ENCODE measurements at places on chromosomes 4 and X.

- H3K36me3 ChIP-seq, result peaks cover 14% of the 10 kb centered on the region
- no peaks in the 10 kb centered on the region for H3K4me1 ChIP-seq
- DNase-seq, result no peak
- H3K4me3 ChIP-seq, result no peak overlapping the region
- H3K27ac ChIP-seq, result no peak overlapping the region
Measured at GRCh38 chr4:147633113-147633512, 15.9 kb downstream of the TMEM184C start.

- H3K36me3 ChIP-seq, result no peaks in the 10 kb centered on the region
- DNase-seq, result no peak
Measured at GRCh38 chrX:10831716-10832502, 211.5 kb upstream of the MID1 start.

- no peaks in the 10 kb centered on the region for H3K36me3 ChIP-seq
- no peak overlapping the region for H3K27ac ChIP-seq
- DNase-seq, result no peak
- no peak overlapping the region for H3K4me3 ChIP-seq
- no peaks in the 10 kb centered on the region for H3K4me1 ChIP-seq
Measured at GRCh38 chrX:145848857-145849256, 31.2 kb downstream of the SLITRK2 start.

DNA sequence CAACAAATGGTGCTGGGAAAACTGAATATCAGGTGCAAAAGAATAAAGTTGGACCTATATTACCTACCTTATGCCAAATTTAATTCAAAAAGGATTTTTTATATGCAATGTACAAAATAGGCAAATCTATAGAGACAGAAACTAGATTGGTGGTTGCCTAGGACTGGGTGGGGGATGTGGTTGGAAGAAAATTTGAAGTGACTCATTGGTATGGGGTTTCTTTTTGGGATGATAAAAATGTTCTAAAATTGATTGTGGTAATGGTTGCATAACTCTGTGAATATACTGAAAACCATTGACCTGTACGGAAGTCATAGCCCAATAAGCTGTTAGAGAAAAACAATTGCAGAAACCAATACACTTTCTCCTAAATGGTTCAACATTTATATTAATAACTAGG is 72.1 kb downstream of the COL4A5 start:
- no peak for DNase-seq
- H3K27me3 ChIP-seq, result no peaks in the 10 kb centered on the region
- no peaks in the 10 kb centered on the region for H3K36me3 ChIP-seq
- no peak overlapping the region for H3K4me3 ChIP-seq
- no peaks in the 10 kb centered on the region for H3K4me1 ChIP-seq

DNA sequence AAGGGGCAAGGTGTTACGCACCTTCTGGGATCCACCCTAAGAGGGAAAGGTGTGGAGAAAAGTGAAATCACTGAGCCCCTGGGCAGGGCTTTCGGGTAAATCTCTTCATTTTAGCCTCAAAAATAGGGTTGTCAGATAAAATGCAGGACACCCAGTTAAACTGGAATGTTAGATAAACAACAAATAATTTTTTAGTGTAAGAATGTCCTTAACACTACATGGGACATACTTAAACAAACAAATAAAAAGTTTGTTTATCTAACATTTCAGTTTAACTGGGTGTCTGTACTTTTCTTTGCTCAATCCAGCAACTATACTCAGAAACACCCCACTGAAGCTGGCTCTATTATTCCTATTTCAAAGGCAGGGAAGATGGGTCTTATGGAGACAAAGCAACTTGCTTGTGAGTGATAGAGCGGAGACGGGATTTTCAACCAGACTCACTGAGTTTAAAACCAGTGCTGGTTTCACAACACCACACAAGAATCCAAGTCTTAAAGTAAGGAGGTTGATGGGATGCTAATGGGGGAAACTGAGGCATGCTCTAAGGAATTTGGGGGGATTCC is 144.8 kb upstream of the RBPJ start:
- no peak overlapping the region for H3K27ac ChIP-seq
- H3K4me3 ChIP-seq, result no peak overlapping the region
- no peaks in the 10 kb centered on the region for H3K36me3 ChIP-seq
- no peaks in the 10 kb centered on the region for H3K4me1 ChIP-seq

GRCh38 chrX:110341189-110342035 is 17.2 kb upstream of the RTL9 start:
- H3K4me3 ChIP-seq, result no peak overlapping the region
- H3K36me3 ChIP-seq, result no peaks in the 10 kb centered on the region
- DNase-seq, result no peak
- H3K4me1 ChIP-seq, result no peaks in the 10 kb centered on the region

- no peaks in the 10 kb centered on the region for H3K36me3 ChIP-seq
- H3K27me3 ChIP-seq, result no peaks in the 10 kb centered on the region
- H3K27ac ChIP-seq, result no peak overlapping the region
- no peak for DNase-seq
- H3K4me3 ChIP-seq, result no peak overlapping the region
- no peaks in the 10 kb centered on the region for H3K4me1 ChIP-seq
Measured at GRCh38 chr4:86721412-86721811, 127.3 kb downstream of the PTPN13 start.

DNA sequence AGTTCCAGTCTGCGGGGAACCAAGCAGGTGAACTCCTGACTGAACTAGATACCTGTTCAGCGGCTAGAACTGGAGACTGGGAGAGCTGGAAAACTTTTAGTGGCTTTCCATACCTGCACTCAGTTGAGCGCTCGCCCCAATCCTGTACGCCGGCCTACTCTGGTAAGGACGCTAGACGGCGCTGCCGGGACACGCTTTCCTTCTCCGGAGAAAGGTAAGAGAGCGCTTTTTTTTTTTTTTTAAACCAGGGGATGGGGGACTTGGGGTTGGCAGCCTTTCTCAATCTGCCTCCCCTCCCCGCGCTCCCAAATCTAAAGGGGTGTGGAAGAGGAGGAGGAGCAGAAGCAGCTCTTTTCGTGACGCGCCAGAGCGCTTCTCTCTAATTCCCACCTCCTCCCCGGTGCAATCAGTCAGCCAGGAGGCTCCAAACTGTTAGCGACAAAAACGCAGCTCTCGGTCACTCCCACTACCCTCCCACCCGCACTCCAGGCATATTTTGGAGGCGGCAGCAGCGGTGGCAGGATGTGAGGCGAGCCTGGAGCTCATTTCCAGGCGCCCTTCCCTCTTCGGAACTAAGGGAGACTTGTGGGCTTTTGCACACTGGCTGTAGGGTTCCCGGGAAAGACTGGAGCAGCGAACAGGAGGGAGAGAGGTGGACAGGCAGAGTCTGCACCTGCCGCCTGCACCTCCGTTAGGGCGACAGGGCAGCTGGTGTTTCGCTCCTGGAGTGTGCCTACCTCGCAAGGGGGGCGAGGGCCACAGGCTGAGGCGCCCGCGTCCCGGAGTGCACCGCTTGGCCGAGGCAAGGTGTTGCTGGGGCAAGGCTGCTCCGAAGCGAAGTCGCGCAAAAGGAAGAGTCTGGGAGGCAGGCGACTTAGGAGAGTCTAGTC is at the start of gene IL1RAPL2:
IL1RAPL2 (plus strand) TSS at position 409 of the 890 bp plus-strand sequence.
- peaks cover 71% of the 10 kb centered on the region for H3K27me3 ChIP-seq
- H3K4me1 ChIP-seq, result no peaks in the 10 kb centered on the region
- H3K4me3 ChIP-seq, result peak within 1 kb of the TSS; percentile 37
- H3K27ac ChIP-seq, result no peak within 1 kb of the TSS

- no peak overlapping the region for H3K4me3 ChIP-seq
- H3K27me3 ChIP-seq, result peaks cover 6% of the 10 kb centered on the region
- no peaks in the 10 kb centered on the region for H3K4me1 ChIP-seq
Measured at GRCh38 chrX:92209936-92210335, 430.8 kb downstream of the PCDH11X start.

DNA sequence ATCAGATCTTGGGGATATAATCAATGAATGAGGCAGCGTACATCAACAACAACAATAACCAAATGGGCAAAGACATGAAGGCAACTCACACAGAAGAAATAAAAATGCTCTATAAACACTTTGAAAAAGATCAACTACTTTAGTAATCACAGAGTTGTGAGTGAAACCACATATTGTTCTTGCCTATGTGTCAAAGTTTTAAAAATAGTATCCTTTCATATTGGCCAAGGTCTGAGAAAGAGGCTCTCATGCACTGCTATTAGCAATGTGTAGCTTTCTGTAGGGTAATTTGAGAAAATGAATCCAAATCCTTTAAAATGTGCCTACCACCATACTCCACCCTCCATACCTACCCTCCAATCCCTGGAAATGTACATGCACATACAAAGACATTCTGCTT is 25.0 kb downstream of the COQ2 start:
- no peak for DNase-seq
- no peak overlapping the region for H3K27ac ChIP-seq
- no peaks in the 10 kb centered on the region for H3K36me3 ChIP-seq
- H3K27me3 ChIP-seq, result no peaks in the 10 kb centered on the region

DNA sequence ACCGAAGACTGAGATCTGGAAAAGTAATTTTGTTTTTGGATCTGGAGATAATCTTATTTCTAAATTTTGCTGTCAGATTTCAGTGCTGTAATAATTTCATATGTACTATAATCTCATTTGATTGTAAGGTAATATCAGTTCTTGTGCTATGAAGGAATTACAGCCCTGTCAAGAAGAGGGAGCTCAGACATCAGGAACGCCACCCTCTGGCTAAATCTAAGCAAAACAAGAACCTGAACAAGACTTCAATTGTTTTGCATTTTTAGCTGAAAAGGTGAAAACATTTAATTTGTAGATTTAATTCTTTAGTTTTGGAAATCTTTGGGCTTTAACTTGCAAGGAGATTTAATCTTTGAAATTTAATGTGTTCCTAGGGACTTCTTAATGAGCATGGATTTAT is 525.4 kb upstream of the HS3ST1 start:
- no peaks in the 10 kb centered on the region for H3K36me3 ChIP-seq
- H3K27ac ChIP-seq, result no peak overlapping the region
- DNase-seq, result no peak

DNA sequence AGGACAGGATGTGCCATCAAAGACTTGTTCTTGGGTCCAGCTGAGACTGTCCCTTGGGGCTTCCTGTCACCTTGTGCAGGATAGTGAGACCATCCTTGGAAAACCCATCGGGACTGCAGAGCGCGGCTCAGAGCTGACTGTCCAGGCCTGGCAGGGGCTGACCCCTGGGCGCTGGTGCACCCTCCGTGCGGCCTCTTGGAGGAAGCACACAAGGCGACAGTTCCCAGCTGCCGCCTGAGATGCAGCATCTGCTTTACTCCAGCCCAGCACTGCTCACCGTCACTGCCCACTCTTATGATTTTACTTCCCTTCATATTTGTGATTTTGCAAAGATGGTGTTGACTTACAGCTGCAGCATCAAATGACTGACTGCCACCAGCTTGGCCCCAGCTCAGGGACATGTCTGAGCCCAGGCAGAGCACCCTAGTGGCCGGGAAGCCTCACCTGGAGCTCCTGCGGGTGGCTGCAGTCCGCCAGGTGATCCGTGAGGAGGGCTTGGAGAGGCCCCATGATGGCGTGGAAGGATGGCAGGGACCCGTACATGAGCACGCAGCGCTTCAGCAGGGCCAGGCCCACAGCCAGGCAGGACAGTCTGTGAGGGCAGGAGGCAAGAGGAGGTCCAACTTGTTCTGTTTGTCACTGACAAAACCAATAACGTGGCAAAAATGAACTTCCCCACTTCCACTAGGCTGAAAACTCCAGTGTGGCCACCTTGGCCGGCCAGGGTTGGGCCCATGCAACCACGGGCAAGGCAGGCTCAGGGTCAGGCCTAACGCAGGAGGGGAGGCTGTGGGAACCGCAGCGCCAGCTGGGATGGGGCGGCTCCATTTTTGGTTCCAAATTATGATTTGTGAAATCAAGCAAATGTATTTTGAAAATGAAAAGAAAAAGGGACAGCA is 21.8 kb downstream of the NOP14 start:
- DNase-seq, result peak; percentile 46
- H3K4me3 ChIP-seq, result no peak overlapping the region
- no peaks in the 10 kb centered on the region for H3K36me3 ChIP-seq
- no peak overlapping the region for H3K27ac ChIP-seq
- H3K4me1 ChIP-seq, result peaks cover 10% of the 10 kb centered on the region
- H3K27me3 ChIP-seq, result no peaks in the 10 kb centered on the region

DNA sequence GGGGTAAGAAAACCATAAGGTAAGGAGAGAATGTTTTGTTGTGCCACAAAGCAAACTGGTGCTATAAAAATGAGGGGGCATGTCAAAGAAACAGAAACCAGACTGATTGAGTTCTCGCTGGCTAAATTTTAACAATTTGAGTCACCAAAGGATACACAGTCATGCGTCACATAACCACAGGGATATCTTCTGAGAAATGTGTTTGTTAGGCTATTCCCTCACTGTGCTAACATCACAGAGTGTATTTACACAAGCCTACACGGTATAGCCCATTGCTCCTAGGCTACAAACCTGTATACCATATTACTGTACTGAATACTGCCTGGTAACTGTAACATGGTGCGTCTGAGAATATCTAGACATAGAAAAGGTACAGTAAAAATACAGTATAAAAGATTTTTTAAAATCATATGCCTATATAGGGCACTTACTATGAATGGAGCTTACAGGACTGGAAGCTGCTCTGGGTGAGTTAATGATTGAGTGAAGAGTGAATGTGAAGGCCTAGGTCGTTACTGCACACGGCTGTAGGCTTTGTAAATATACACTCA is 50.1 kb downstream of the FBXW7 start:
- no peak overlapping the region for H3K27ac ChIP-seq
- no peaks in the 10 kb centered on the region for H3K4me1 ChIP-seq
- DNase-seq, result no peak
- H3K4me3 ChIP-seq, result no peak overlapping the region
- no peaks in the 10 kb centered on the region for H3K27me3 ChIP-seq

GRCh38 chr4:39319676-39320075 is 46.5 kb downstream of the RFC1 start:
- H3K27me3 ChIP-seq, result no peaks in the 10 kb centered on the region
- no peak overlapping the region for H3K27ac ChIP-seq
- H3K36me3 ChIP-seq, result no peaks in the 10 kb centered on the region
- no peak overlapping the region for H3K4me3 ChIP-seq

DNA sequence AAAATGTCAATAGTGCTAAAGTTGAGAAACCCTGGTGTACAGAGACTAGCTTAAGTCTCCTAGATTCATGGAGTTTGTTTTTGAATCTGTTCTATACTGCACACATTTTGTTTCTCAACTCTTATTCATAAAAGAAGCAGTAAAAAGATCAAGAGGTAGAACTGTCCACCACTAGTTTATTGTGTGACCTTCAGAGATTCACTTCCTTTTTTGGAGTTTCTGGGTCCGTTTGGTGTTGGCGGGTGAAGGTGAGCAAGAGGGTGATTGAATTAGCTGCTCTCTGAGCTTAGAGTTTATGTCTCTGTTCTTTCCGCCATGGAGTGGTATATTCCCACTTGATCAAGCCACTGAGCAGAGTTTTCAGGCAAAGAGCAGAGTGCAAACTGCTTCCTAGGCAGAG is 21.4 kb upstream of the PLAC1 start:
- H3K27ac ChIP-seq, result no peak overlapping the region
- no peaks in the 10 kb centered on the region for H3K27me3 ChIP-seq
- DNase-seq, result no peak

DNA sequence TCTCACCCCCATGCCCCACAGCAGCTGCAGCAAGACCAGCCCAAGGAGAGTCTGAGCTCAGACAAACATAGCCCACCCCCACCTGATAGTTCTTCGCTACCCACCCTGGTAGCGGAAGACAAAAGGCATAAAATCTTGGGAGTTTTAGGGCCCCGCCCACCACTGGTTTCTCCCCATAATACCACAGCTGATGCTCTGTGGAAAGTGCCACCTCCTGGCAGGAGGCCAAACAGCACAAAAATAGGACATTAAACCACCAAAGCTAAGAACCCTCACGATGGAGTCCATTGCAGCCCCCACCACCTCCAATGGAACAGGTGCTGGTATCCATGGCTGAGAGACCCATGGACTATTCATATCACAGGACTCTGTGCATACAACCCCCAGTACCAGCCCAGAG is 226.7 kb downstream of the SNCA start:
- no peak for DNase-seq
- H3K27ac ChIP-seq, result no peak overlapping the region
- no peaks in the 10 kb centered on the region for H3K27me3 ChIP-seq
- no peaks in the 10 kb centered on the region for H3K4me1 ChIP-seq

Measured in breast epithelium (tissue), 4 donors.